ENCODE measurements at places on chromosomes 4 and X.

GRCh38 chrX:79568309-79568708 lies 201.2 kb upstream of the ITM2A start:
- no peak for DNase-seq

GRCh38 chr4:3085948-3086670 lies 11.6 kb downstream of the HTT start:
- DNase-seq = no peak

DNA sequence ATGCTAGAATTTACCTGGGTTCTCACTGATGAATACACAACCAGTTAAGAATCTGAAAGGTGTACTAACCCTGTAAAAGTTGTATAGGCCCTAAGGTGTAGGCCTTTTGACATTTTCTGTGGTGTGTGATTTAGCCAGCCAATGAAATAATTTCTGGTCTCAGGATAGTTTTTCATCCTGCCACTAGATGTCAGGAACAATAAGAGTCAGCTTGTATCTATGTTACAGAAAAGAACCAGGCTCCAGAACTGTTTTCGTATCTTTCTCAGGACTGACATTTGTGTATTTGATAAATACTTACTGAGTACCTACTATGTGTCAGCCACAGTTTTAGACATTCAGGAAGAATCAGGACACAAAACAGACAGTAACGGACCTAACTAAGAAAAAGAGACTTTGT lies 673.6 kb upstream of the TENM3 start:
- no peak for DNase-seq

GRCh38 chr4:155946486-155946885 lies 7.2 kb downstream of the CTSO start:
- no peak for DNase-seq

DNA sequence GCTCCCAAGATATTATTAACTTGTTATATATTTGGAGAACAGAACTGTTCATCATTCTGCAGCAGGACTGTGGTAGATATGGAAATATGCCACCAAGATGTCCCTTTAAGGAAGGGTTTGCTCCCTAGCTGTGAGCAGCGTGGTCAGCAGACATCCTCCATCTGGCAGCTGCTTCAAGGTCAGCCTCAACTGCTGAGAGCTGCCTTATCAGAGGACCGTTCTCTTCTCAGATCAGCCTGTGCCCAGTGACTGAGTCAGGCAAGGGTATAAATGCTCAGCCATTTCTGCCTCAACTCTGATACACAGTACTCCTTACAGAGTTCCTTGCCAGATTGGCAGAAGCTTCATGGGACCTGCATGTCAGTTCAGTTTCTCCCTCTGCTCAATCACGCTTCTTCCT lies 63.4 kb upstream of the MAGEB2 start:
- no peak for DNase-seq

GRCh38 chrX:54754854-54755253 lies 43.2 kb downstream of the ITIH6 start:
- no peak for DNase-seq

DNA sequence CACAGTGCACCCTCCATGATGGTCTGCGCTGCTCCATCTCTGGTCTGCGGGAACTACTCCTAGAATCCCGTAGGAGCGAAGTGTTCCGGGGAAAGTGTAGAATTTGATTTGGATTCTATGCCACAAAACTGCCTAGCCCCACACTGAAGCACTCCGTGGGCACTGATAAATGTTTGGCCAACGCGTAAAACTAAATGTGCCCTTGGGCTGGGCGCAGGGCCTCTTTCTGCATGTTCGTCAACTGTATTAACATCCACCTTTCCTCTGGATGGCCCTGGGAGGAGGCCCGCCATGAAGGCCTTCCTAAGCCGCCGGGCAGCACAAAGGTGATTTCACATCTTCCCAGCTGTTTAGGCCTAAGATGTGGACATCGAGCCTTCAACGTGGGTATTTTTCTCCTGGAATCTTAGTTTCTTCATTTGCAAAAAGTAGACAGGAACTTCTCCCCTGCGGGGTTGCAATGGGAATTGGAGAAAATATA lies 2.6 kb downstream of the MSX1 start:
- DNase-seq = no peak

DNA sequence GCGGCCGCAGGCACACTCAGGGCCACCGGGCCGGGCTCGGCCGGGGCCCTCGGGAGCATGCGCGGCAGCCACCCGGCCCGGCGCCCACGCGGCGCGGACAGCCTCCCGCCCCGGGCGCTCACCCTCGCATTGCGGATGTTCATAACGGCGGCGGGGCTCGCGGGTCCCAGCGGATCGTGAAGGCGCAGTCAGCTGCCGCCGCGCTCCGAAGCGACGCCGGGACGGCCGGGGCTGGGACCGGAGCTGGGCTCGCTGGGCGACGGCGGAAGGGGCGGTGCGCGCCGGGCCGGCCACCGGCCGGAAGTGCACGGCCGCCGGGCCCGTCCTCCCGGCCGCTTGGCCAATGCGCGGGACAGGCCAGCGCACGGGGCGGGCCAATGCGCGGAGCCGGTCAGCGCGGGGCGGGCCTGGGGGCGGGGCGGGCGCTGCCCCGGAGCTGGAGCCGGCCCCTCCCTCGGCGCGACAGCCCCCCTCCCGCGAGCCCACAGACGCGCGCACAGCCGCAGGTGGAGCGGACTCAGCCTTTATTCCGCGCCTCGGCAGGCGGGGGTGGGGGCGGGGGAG lies at the start of gene NAA10:
Gene NAA10, minus strand, starts transcription at position 276 of the 564 bp plus-strand sequence. Its CDS starts 133 bp downstream, at position 143.
- DNase-seq = no peak

All from NT2/D1 (cell line).